ENCODE measurements at places on chromosomes 11 and 22.
A peak's percentile ranks its signal among the peaks of the same experiment; 100 is the strongest.

DNA sequence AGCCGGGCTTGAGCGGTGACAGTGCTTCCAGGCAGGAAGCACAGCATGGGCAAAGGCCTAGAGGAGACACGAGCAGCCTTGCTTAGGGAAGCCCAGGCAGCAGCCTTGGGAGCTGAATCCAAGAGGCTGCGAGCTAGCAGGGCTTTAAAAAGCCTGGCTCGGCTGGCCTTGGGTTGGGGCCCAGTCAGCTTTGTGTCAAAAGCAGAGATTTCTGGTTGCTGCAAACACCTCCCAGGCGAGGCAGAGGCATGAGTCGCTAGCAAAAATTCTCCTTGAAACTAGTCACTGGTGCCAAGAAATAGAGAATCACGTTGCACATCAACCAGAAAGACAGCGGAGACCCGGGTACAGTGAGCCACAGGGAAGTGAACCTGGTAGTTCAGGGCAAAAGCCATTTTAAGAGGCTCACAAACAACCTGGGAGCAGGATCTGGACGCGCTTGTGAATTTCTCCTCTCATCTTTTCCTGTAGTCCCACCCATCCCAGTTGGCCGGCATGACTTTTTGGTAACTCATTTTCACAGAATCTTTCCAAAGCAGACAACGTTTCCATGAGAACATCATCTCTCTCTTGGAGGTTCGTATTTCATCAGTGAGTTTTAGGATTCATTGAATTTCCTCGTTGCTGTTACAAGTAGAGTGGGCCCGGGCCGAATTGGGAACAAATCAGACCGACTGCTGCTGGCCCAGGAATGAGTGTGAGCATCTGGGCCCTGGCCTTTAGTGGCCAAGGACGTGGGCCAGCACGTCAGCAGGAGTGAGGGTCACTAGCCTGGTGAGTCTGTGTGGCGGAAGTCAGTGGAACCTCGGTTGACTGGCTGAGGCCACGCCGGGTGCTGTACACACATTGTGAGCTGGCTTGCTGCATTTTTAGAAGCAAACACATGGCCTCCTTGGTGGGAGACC lies 16.4 kb upstream of the FGF4 start:
- no peak for DNase-seq

DNA sequence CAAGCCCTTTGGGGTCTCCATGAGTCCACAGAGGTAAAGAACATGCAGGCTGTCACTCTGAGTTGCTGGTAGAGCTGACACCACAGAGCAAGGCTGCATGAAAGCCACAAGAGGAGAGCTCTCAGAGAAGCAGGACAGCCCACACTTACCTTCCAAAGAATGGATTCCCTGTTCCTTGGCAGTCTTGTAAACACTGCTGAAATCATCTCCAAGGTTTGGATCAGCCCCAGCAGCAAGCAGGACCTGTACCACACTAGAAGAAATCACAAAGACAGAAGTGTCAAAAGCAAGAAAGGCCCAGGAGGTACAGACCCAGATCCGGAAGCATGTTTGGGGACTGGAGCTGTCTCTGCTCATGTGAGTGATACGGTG lies 54.2 kb downstream of the CLPB start:
- DNase-seq: no peak

DNA sequence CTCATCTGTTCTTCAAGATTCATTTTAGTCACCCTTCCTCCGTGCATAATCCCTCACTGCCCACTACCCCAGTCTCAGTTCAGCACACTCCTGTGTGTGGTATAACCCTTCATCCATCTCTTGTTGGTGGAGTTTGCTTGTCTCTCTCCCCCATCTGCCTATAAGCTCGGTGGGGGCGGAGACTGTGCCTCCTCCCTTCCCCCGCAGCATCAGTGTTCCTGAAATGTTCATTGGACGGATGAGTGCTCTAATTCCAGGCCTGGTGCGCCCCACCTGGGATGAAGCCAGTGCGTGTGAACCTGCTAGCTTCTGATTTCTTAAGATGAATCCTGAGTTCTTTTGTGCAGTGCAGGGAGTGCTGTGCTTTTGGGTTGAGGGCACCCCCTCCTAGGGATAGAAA lies 100.0 kb downstream of the GRIK4 start:
- no peak for DNase-seq

DNA sequence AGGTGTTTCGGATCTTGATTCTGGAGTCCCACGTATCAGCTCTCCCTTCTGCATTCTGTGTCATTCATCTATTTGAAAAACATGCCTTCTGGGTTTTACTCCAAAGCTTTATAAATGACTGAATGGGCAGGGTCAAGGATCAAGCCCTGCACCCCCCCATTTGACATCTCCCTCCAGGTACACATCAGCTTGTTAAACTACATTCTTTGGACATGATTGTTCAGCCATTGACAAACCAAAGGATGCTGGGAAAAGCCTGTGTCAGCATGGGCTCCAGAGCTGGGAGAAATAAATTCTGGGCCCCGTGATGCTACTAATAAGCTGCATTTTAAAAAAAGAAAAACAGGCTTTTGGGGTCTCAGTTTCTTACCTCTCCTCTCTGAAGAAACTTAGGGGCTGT lies 103.7 kb downstream of the DSCAML1 start:
- DNase-seq: no peak

DNA sequence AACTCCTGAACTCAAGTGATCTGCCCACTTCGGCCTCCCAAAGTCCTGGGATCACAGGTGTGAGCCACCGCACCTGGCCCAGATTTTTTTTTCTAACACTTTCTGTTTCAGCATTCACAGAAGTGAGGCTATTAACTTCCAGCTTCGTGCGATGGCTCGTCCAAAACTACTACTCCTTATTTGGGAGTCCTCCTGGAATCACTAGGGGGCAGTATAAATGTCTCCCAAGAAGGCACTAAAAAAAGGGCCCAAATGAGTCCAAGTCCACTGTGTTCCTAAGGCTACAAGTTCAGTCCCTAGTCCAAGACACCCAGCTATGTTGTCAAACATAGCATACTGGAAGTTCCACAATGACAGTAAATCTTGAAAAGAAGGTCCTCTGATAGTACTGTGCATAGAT lies 63.2 kb upstream of the BIRC3 start:
- DNase-seq: peak; percentile 47

GRCh38 chr11:126181939-126182730 lies 29.3 kb downstream of the RPUSD4 start:
- no peak for DNase-seq

DNA sequence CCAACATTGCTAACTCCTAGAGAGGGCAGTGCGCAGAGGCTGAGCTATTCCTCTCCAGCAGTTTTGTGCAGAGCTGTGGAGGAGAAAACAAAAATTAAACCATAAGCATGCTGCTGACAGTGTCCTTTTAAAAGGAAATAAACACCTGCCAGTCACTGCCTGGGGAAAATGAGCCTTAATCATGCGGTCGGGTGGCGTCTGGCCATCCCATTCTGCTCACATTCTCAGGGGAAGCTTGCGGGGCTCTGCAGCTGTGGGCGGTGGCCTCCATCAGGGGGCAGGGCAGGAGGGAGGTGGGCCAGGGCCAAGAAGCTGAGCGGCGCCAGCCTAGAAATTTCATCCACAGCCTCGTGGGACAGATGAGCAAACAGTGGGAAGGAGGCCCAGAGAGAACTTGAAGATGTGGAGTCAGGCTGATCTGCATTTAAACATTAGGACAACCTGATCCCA lies 71.0 kb upstream of the TP53I11 start:
- peak; percentile 35 for DNase-seq

DNA sequence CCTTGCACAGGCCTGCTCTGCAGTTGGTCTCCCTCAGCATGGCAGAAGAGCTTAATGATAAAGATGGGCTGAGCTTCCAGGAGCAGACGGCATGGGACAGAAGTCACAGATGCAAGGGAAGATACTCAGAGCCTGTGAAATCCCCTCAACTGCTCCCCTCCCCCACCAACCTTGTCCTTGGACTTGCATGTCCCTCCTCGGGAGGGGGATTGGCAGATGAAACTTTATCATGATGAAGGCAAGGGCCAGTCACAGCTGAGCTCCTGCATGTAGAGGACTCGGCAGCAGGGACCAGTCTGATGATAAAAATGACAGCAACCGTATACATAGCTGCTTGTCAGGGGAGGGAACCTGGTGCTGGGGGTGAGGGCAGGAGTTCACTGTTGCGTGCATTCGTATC lies 6.8 kb upstream of the SLC22A8 start:
- DNase-seq: peak; percentile 6

GRCh38 chr11:59224351-59224928 lies 11.7 kb upstream of the MPEG1 start:
- DNase-seq: no peak

- DNase-seq: no peak
Measured at GRCh38 chr11:5937868-5938602, 4.0 kb upstream of the OR56A3 start.

DNA sequence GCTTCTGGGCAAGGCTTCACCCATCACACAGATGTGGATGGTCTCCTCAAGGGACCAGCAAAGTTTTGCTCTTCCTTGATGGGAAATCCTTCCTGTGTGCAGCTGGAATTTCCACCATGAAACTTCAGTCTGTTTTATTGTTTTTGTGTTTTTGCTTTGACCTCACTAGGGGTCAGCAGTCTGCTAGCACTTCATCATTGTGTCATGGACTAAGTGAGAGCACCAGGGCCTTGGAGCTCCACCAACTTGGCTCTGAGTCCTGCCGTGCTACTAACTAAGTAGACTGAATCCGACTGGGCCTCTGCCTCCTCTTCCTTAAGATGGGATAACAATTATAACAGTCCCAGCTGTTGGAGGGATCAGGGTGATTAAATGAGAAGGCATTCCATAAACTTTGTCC lies 305.8 kb upstream of the NCAM1 start:
- DNase-seq: no peak

- DNase-seq: no peak
Measured at GRCh38 chr11:3162410-3163240, 2.5 kb downstream of the OSBPL5 start.

DNA sequence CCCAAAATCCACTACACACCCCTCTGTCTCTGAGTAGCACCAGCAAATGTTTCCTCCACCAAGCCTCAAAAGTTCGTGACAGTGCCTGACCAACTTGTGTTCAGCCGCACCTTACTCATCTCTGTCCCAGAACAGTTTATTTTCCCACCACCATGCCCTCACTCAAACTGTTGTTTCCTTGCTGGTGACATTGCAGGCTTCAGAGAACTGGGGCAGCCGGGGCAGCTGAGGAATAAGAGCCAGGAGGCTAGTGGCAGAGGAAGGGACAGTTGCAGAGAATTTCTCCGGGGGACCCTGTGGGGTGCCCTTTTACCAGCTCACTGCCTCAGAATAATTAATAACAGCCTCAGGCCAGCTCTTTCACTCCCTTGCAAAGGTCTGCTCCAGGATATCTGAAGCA lies 709 bp upstream of the KCNE3 start:
- DNase-seq: no peak

DNA sequence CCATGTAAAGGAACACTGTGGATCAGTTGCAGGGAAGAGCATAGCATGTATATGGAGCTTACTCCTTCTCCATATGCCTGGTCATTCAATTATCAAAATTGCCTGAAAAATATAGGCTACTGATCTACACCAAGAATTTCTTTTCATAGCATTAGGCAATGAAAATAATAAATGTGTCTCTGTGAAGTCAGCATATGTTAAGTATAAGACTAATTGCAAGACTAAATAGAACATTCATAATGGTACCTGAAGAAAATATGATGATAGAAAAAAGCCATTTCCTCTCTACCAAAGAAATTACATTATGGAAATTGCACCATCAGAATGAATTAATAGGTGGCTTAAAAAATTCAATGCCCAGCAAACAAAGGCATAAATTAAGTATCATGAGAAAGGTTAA lies 584.7 kb downstream of the NELL1 start:
- DNase-seq: no peak

DNA sequence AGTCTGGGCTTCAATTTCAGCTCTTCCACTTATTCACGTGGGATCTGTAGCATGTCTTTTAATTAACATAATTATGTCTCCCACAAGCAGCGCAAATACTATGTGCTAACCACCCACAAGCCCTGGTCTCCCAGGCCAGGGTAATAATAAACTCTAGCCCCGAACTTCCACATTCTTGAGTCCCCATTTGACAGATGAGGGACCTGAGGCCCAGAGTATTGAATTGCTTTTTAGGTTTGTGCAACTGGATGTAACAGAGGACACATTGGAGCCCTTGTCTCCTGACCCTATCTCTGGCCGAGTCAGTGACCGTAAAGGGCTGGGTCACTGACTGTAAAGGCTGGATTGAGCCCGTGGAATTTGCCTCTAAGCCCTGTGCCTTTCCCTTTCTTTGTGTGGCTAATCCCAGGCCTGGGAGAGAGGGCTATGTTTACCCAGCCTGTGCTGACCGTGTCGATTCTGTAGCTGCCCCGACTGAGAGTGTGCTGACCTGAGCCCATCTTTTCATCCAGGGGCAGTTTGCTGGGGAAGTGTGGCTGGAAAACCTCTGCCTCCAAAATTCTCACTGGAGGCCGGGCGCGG lies 3.9 kb downstream of the CRYBB2 start:
- DNase-seq: no peak

DNA sequence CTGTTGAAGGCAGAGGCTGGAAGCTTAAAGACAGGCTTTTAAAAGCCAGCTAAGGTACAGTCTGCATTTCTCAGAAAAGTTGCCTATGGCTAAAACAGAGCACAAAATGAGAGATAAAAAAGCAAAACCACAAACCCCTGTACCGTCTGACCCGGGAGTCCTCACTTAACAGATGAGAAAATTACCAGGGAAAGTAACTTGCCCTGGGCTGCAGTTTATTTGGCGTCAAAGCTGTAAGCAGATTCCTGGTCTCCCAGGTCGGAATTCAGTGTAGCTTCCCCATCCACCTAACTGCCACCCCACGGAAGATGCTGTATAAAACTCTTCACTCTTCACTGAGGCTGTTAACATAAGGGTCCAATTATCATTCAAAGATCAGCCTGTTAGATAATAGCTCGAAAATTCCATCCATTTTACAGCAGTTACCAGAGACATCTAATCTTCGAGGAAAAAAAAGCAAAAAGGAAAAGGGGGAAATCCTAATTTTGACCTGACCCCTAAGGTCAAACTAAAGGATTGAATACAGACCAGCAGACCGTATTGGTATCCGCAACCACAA lies 1.5 kb downstream of the TCF20 start:
- DNase-seq: no peak

DNA sequence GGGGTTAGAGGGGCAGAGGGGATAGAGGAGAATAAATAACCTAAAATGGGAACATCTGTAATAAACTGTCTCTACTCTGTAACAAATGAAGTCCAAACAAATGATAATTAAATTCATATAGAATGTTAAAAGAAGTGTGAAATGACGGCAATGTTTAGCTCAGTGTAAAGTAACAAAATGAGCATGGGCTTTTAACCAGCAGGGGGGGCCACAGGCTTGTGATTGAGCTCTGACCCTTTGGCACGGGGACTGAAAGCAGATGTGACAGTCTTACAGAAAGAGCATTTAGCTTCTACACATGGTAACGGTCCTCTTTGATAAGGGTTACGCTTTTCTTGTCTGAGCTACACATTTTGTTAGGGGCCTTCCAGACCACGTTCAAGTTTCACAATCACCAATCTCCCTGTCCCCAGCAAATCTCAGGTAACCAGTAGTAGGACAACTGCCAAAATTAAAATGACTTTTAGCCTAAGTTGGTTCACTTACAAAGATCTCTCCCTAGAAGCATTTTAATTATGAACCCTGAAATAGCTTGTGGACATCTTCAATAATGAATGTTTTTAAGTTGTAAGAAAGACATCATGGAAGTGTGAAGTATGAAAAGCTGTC lies 262.5 kb downstream of the DCDC1 start:
- peak; percentile 78 for DNase-seq
